Retinal pigment epithelial cell (primary cell): ENCODE measurements at places on chromosomes 3 and 15.

DNA sequence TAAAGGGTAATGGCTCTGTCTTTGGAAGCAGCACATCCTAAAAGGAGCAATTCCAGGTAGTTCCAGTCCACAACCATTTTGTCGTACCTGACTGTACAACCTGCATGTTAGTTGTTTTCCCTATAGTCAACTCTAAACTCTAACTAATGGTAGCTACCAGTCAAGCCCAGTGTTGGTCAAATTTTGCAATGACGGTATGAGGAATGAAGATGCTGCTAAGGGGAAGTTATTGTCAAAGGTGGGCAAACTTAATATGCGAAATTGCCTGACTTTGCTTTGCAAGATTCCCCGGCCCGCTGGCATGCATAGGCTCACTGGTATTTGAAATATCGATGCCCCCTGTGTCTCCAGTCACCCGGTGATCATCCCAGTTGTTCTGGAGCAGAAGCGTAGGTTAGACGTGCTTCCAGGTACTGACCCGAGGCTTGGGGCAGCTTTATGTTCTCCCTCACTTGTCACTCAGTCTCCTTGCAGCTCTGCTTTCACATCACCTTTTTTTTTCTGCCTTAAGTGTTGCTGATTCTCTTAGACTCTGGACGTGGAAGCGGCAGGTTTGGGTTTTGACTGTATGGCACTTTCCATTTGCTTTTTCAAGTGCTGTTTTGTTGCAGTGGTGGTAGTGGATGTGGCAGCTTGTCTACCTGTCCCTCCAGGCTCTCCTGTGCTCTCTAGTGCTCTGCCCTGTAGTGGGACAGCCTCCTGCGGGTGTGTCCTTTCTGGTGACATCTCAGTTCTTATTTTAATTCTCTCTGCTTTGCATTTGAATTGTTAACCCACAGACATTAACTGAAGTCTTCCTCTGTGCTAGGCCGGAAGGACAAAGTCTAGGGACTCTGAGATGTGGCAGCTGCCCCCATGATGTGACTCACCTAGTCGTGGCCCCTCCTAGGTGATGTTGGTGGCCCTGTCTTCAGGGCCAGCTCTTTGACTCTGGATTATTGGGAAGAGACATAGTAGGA is 95.8 kb upstream of the UMPS start:
- DNase-seq: no peak

DNA sequence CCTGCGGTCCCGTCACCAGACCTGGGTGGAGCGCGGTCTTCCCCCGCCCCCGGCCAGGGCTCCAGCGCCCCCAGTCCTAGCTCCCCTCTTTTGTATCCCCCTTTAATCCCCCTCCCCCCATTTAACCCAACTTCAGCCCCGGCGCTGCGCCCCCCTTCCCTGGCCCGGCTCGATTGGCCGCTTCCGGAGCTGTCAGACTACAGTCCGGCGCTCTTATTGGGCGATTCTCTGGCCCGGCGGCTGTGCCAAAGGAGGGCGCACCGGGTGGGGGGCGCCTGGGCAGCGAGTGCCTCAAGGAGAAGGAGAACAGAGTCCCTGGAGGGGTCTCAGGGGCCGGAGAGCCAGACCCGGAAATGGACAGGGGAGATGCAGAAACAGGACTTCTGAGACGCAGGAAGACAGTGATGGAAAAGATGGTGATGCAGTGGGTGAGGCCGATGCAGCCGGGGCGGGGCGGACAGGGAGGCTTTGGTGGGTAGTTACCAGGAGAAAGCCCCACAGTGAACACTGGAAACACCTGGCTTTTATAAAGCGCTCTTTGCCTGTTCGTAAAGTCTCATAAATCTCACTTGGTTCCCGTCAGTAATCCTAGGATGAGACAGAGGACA is 1.2 kb upstream of the ADCY5 start:
- no peak for DNase-seq

DNA sequence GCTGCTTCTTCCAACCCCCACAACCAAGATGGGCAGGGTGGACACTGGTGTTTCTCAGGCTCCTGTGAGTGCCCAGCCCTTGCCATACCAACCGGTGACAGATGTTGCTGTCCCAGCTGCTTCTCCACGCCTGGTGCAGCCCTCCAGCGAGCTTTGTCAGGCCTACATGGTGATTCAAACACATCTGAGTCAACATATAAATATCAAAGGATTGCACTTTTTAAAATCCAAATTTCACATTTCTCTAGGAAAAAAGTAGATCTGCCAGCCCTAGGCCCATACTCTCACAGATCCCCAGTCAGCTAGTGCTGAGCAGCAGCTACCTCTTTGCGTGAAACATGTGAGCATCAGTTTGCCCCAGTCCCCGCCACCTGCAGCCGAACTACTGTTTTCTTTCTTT is 52.7 kb downstream of the RPN1 start:
- DNase-seq: no peak

DNA sequence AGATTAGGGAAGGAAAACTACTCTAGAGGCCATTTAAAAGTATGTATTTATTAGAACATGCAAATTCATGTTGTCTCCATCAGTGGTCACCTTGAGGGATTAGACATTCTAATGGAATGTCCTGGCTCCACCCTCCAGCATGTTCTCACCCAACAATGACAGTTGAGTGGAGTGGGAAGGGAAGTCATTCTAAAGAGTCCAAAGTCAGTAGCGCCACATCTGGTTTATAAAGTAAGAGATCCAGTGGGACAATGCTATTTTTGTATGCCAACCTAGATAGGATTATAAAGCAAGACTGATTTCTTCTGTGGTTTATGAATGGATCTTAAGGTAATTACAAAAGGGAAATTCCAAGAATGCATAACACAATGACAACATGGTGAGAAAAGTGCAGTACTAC is 33.3 kb downstream of the SLC24A1 start:
- no peak for DNase-seq

DNA sequence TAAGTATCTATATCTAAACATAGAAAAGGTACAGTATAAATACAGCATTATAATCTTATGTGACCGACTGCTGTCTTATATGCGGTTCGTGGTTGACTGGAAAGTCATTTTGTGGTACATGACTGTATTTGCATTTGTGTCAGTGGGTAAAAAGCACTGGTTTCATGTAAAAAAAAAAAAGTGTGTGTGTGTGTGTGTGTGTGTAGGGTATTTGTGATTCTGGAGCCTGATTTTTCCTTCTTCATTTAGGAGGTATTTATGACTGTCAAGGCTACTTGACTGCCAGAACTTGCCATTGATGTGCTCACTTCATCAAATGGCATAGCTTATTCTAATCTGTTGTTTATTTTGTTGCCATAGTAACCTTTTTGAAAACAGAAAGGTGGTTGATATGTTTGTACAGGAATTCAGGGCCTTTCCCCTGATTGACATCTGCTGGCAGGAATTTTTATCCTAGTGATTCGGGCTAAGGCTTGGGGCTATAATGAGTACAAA is 63.2 kb downstream of the AKAP13 start:
- DNase-seq: peak; percentile 91

GRCh38 chr3:25445731-25446130 is 17.7 kb downstream of the RARB start:
- no peak for DNase-seq

- no peak for DNase-seq
Measured at GRCh38 chr3:10816019-10816862, at the start of gene SLC6A11. SLC6A11 (plus strand) TSS chr3:10816228; CDS start chr3:10816266, 38 bp downstream.

GRCh38 chr3:150349314-150350097 is 58.6 kb upstream of the TSC22D2 start:
- DNase-seq: peak; percentile 81

DNA sequence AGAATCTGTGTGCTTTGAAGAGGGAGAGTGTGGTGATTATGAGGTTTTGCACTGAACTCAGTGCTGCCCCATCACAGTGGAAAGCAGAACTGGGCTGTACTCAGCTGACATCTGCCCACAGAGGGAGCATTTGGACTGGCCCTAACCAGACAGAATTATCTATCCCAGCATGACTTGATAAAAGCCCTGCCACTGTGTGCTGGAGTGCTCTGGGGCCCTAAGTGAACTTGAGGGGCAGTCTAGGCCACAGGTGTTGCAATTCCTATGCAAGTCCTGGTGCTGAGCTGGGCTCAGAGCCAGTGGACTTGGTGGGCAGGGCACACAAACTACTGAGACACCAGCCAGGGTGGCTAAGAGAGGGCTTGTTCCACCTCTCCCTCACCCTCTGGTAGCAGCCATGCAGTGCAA is 269.2 kb upstream of the CTNNB1 start:
- DNase-seq: no peak

- DNase-seq: no peak
Measured at GRCh38 chr15:80778964-80779657, at the start of gene CEMIP. CEMIP (plus strand) TSS chr15:80779370; CDS start chr15:80873880, 94,510 bp downstream.

DNA sequence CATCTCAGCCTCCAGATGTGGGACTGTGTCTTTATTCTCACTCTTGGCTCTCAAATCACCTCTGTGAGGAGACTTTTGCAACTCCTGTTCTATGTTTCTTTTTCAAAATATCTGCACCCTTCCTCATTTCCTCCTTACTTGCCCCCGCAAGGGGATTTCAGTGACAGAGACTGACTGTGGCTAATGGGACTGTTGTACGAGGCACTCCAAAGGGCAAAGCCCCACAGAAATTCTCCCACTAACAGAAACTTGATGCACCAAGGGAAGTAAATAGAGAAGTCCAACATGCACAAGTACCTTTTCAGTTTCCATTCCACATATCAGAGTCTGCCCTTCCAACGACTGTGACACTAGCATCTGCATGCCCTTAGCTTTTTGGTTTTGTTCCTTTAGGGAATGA is 69.7 kb downstream of the LRRK1 start:
- DNase-seq: no peak

DNA sequence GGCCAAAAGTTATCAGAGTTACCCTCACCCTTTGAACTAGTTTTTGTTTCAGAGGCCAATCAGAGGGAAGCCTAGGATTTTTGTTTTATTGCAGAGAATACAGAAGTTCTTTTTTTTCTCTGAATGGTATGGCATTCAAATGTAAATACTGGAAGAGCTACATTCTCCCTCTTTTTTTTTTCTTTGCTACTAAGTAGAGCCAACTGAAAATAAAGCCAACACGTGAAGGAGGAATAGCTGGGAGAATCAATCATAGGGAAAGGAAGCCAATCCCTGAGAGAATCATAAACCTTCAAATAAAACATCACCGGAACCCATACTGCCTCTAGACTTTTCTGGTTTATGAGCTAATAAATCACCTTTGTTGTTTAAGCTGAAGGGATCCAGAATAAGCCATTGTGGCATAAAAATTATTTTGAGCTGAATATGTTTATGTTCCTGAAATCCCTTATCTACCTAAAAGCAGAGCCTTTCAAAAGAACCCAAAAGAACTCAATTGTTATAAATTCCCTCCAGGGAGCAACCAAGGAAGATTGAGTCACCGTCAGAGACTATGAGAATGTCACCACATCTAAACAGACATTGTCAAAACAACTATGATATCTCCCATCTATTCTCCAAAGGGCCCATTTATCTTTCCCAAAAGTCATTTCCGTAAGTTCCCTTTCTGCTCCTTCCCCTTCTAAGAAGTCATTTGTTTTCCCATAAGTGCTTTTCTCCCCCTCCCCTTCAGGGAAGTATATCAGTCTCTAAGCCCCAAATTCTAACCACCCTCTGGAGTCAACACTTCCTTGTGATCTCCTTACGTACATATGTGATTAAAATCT is 3.8 kb upstream of the ZNF280D start:
- DNase-seq: no peak

DNA sequence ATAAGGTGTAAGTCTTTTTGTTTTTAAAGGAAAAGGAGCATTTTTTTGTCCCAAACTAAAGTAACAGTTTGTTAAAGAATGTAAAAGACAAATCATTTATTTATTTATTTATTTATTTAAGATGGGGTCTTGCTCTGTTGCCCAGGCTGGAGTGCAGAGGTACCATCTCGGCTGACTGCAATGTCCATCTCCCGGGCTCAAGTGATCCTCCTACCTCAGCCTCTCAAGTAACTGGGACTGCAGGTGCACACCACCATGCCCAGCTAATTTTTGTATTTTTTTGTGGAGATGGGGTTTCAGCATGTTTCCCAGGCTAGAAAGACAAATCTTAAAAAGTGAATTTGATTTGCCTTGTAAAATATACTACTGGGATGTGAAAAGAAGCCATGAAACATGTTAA is 86.3 kb upstream of the PLXND1 start:
- DNase-seq: no peak

- DNase-seq: no peak
Measured at GRCh38 chr3:19967812-19968211, 20.9 kb downstream of the RAB5A start.

DNA sequence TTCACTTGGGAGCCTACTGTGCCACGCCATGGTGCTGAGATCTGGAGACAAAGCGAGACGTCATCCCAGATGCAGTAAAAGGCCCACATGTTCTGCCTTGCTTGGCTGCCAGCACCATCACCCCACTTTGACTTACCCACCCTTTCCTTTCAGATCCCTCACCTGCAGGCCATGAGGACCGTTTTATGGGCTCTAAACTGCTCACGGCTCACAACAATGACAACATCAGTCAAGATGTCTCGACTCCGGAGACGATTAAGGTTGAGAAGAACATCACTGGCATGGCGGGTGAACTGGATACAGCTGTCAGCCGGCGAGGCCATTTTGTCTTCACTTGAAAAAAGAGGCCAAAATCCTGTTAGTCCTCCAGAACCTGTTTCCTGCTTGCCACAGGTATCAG is 11.9 kb downstream of the BCL6 start:
- no peak for DNase-seq

GRCh38 chr15:30992249-30992864 is 929 bp upstream of the MTMR10 start:
- DNase-seq: no peak

DNA sequence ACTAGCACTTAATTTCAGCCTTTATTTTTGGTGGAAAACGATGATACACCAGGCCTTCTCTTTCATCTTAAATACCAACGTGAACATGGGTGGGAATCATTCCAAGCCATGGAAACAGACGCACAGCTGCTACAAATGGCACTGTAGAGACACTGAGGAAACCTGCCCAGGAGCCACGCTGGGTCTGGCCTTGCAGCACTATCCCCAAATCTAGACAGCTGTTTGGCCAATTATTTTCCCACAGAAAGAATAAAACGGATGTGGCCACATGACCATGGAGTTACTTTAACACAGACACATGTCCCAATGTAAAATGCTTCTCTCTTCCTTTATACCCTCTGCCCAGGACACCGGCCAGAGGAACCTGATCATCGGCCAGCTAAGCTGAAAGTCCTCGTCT is 83.6 kb upstream of the OCA2 start:
- no peak for DNase-seq

- no peak for DNase-seq
Measured at GRCh38 chr15:94259863-94260262, 28.5 kb downstream of the MCTP2 start.

- no peak for DNase-seq
Measured at GRCh38 chr3:149462581-149463011, 11.9 kb upstream of the TM4SF4 start.

GRCh38 chr3:118772547-118773011 is 262.1 kb downstream of the IGSF11 start:
- no peak for DNase-seq

- DNase-seq: peak; percentile 12
Measured at GRCh38 chr15:89430530-89431341, 65.6 kb downstream of the RHCG start.

DNA sequence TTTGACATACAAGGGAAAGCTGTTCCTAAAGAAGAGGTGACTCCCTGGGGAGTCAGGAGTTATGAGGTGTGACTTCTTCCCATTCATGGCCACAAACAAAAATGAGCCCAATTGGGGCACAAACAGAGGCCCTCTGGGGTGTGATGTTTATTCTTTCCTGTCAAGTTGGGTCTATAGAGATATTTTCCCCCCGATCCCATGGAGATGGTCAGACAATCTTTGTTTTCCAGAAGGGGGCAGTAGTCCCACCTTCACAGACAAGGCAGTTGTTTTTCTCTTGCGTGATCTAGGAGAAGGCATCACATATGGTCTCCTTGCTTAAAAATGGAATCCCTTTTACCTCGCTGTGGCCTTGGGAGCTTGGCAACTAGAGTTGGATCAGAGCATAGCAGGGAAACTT is 110.3 kb downstream of the MFSD1 start:
- DNase-seq: no peak
